ENCODE measurements at places on chromosomes 3 and 15. TPM values are rescaled to one million over a fixed set of nuclear protein-coding genes. Genes with fewer than 3 reads are reported as not detected.

Gene C3orf22
- total RNA-seq: not detected

Gene DHX30
- total RNA-seq: 71.8 TPM

Gene ZBTB38
- total RNA-seq: 63.3 TPM

Gene NLGN1
- total RNA-seq: 0.21 TPM

Gene SLC6A20
- 1.7 TPM for total RNA-seq

Gene ENTPD3
- 8.2 TPM for total RNA-seq

Gene GPR171
- total RNA-seq: not detected

Gene POTEB2
- total RNA-seq: not detected

Gene EXD1
- total RNA-seq: 0.72 TPM

Gene TICRR
- 0.21 TPM for total RNA-seq

Gene FETUB
- total RNA-seq: not detected

Gene FBLN2
- total RNA-seq: 17.4 TPM

All from tracheal epithelial cell (primary cell).